ENCODE measurements at places on chromosomes 11 and 22.

DNA sequence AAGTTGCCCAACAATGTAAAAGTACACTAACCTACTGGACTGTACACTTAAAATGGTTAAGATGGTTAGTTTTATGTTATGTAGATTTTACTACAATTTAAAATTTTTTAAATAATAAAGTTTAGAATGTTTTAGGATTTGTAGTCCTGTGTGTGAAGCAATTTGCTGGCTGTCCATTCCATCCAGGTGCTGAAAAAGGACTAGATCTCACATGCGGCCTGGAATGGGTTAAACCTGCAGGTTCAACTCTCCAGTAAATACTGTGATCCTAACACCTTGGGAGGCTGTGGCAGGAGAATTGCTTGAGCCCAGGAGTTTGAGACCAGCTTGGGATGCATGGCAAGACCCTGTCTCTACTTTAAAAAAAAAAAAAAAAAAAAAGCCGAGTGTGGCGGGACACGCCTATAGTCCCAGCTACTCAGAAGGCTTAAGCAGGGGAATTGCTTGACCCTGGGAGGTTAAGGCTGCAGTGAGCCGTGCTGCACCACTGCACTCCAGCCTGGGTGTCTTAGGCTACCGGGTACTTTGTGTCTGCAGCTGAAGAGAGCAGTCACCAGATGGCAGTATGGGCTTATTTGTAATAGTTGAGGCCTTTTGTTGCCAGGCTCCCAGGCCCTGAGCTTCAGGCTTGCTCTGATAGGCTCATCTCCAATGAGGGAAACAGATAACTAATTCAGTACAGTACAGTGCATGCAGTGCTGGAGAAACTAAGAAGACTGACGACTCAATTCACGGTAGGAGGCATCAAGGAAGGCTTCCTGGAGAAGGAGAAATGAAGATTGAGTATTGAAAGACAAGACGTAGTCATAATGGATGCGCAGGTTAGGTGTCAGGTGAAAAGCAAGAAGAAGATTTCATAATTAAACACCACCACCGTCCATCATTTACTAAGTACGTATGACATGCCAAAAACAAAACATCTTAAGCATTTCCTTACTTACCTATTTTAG lies 64.7 kb upstream of the ASPHD2 start:
- DNase-seq, result peak; percentile 30

DNA sequence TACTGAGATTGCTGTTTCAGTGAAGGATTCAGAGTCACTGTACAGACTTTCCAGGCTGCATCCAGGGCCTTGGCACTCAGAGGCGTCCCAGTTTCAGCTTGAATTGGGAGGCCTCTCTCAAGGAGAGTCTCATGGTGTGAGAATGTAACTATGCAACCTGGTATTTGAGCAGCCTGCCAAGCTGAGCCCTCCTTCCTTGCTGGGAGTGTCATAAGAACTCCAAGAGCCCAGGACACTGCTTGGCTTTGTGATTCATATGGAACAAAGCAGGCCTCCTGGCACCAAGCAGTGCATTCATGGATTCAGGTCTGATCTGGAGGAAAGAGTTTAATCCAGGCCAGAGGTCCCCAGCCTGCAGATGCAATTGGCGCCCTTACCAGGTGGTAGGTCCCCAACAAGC lies 171.7 kb downstream of the DBX1 start:
- DNase-seq, result peak; percentile 18

DNA sequence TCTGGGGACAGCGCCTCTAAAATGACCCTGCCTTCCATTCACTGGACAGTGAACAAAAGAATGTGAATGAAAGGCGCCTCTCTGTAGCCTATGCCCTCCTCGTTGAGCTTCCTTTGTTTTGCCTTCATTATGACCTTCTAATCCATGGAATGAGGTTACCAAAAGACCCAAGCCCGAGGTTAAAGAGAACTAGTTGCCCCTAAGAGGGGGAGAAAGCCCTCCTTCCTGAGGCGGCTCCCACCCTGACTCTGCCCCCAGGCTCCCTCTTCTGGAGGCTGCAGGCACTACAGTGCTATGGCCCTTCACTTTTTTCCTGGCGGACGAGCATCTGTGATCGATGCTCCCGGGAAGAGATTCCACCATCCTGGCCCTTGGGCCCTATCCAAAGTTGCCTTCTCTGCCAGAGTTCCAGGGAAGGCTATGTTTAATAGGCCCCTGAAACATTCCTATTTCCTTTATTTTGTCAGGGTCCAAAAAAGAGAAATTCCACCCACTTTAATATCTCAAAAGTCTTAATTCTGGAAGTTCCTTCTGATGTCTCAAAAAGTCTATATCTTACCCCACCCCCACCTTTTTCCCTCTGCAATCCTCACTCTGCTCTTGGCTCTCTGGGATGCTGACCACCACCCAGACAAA lies 147.3 kb downstream of the FEZ1 start:
- DNase-seq, result peak; percentile 32

GRCh38 chr11:41622707-41623359 lies 163.4 kb upstream of the LRRC4C start:
- DNase-seq, result no peak

- DNase-seq, result no peak
Measured at GRCh38 chr22:39175353-39176142, 23.1 kb upstream of the CBX7 start.

DNA sequence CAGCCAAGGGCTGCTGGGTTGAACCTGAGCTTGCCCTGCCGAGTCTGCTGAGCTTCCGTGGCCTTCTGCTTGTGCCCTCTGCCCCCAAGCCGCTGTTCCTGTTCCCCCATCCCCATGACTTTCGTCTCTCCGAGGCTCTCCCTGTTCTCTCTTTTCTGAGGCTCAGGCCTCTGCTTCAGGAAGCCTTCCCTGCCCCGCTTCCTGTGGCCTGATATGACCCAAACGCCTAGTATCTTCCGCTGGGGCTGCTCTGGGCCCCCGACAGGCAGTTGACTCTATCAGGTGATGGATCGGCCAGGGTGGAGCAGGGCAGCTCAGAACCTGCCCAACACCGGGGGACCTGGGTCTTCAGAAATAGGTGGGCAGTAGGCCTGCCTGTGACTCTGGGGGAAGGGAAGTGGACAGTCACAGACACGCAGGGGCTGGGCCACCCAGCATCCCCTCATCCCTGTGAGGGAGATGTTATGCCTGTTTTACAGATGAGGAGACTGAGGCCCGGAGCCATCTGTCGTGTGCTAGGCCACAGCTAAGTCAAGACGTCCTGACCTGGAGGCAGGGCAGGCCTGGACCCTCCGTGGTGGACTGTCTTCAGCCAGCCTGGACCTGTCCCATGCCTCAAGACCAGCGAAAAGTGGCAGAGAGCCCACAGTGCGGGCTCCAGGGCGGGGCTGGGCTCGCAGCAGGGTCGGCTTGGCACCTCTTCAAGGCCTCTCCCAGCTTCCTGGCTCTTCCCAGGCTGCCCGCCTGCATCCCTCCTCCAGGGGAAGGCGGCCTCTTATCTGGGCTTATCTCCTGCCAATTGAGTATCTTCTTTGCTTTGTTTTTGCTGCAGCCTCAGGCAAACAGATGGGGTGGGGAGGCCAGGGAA lies 16.2 kb downstream of the BAD start:
- no peak for DNase-seq

DNA sequence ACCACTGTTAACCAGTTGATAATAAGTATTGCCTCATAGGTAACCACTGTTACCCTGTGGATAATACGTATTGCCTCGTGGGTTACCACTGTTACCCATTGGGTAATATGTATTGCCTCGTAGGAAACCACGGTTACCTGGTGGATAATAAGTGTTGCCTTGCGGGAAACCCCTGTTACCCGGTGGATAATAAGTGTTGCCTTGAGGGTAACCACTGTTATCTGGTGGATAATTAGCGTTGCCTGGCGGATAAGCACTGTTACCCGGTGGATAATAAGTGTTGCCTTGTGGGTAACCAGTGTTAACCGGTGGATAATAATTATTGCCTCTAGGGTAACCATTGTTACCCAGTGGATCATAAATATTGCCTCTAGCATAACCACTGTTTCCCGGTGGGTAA lies 27.3 kb upstream of the NXPE4 start:
- DNase-seq, result no peak

GRCh38 chr11:10899121-10899830 lies 41.4 kb upstream of the ZBED5 start:
- no peak for DNase-seq

- DNase-seq, result no peak
Measured at GRCh38 chr11:76577226-76577920, 93.2 kb downstream of the LRRC32 start.

DNA sequence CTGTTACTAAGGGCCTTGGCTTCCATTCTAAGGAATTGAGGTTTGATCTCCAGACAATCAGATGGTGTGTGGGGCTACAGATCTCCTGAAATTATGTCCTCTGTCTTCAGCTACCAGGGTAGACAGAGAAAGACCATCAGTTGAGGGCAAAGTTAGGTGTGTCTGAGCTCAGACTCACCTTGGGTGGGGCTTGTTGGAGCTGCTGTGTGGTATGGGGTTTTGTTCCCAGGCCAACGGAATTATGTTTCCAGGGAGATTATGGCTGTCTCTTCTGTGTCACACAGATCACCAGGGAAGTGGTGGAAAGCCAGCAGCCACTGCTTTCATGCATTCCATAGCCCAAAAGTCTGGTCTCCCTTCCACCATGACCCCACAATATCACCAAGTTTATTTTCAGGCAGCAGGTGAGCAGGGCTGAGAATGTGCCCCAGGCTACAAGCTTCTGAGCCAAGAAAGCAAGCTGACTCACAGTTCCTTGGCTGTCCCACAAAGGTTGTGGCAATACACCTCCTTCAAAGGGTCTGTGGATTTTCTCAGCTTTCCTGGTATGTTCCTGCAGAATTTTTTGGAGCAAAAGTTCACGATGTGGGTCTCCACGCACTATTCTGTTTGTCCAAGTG lies 714.9 kb downstream of the LUZP2 start:
- DNase-seq, result no peak

DNA sequence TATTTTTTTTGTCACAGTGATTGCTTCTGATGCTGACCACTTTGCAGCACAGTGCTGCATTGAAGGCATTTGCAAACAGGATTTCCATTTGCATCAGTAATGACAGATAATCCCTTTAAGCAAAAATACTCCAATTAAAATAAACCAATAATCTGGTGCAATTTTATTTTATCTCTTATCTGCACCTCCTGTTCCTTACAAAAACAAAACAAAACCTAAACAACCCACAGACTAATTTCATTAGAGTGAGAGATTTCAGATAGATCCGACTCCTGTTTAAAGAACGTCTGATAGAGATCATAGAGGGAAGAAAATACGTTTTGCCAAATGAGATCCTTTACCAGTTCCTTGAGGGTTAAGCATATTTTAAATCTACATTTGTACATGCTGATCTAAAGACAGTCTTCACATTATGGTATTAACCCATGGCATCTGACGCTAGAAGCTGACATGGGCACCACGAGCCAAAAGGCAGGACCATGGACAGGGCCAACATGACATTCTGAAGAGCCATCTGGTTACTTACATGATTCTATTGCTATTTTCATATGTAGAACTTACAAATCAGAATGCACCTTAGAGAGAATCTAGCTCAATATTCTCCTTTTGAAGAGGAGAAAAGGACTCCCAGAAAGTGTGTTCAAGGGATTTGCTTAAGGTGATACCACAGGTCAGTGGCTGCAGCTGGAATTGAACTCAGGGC lies 286.2 kb upstream of the NARS2 start:
- DNase-seq, result no peak

- DNase-seq, result no peak
Measured at GRCh38 chr11:130160498-130161155, 1.0 kb downstream of the ST14 start.

GRCh38 chr11:12090061-12090591 lies 20.3 kb upstream of the MICAL2 start:
- DNase-seq, result no peak

DNA sequence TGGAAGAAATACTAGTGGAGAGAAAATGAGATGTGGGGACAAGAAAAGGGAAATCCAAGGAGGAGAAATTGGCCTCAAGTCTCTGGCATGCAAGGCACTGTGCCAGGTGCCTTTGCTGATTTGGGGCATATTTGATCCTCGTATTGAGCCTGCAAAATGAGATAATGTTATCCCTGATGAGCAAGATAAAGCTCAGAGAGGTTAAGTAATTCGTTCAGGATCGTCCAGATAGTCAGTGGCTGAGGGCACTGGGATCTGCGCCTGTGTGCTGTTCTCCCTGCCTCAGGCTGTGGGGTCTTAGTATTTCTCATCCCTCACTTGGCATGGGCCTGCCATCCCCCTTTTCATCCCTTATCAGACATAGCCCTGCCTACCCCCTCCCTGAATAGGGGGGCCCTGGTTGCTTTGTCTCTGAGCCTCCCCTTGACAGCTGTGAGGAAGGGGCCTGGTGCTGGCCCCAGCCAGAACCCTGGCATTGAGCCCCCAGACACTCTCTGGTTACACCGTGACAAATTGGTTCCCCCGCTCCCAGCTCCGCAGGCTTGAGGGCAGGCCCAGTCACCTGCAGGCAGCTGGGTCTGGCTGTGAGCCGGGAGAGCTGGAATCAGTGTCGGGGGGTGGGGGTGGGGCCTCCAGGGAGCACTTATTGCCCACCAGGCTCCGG lies 85.7 kb downstream of the NECTIN1 start:
- DNase-seq, result no peak

GRCh38 chr11:123760894-123761293 lies 6.6 kb upstream of the OR6X1 start:
- no peak for DNase-seq

DNA sequence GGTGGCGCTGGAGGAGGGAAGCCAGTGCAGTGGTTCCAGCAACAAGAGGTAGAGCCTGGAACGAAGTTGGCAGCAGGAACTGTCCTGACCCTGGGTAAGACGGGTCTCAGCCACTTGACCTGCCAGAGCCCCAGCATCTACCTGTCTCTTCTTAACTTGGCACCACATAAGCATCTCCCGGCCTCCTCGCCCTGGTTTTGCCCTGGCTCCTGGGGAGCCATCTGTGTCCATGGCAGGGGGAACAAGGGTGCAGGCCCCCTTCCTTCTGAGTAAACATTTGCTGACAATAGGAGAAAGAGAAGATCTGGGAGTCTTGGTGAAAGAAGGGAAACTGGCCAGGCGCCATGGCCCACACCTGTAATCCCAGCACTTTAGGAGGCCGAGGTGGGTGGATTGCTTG lies 12.8 kb downstream of the P2RY2 start:
- no peak for DNase-seq

GRCh38 chr11:17508306-17508705 lies 31.7 kb upstream of the ABCC8 start:
- DNase-seq, result no peak

- DNase-seq, result peak; percentile 46
Measured at GRCh38 chr22:20033045-20033706, 12.3 kb downstream of the TANGO2 start.

DNA sequence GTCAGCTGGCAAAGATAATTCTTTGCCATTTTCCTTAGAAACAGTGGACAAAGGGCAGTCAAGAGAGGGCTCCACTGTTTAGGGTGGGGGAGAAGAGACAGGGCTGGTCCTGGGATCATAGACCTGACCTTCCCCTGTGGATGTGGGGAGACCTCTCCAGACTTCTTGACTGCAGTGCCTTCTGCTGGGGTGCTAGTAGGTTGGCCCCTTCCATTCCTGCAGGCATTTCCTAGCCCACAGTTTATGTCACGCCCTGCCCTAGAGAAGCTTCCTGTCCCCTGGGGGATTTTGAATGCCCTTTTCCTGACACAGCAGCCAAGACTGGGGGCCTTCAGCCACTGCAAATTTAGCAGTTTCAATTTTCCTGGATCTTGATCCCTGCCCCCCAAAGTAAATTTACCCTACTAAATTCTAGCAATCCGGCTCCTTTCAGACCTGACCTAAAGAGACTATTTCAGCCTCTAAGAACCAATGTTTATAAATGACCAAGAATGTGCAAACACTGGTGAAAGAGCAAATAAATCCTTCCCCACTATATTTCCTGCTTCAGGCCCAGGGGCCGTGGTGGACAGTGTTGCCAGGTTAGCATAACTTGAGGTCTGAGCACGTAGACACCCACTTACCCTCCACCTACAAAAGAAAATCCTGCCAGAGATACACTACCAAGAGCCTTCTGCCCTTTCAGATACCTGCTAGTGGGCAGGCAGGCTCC lies 58.4 kb downstream of the PPFIBP2 start:
- no peak for DNase-seq

GRCh38 chr11:72781313-72782080 lies 12.3 kb downstream of the STARD10 start:
- DNase-seq, result no peak
